Body of pancreas (tissue), 4 donors: ENCODE measurements at places on chromosomes 2 and 18.

GRCh38 chr2:207432453-207432852 lies 97.3 kb upstream of the CREB1 start:
- no peak overlapping the region for H3K27ac ChIP-seq
- no peak for DNase-seq
- no peaks in the 10 kb centered on the region for H3K36me3 ChIP-seq
- H3K27me3 ChIP-seq, result no peaks in the 10 kb centered on the region
- H3K4me1 ChIP-seq, result no peaks in the 10 kb centered on the region
- H3K4me3 ChIP-seq, result no peak overlapping the region

GRCh38 chr18:63079114-63079513 lies 240.5 kb downstream of the BCL2 start:
- no peak overlapping the region for H3K4me3 ChIP-seq
- no peaks in the 10 kb centered on the region for H3K4me1 ChIP-seq
- no peaks in the 10 kb centered on the region for H3K36me3 ChIP-seq

- H3K4me1 ChIP-seq, result peaks cover 17% of the 10 kb centered on the region
- H3K4me3 ChIP-seq, result no peak overlapping the region
- peaks cover 18% of the 10 kb centered on the region for H3K36me3 ChIP-seq
- H3K27me3 ChIP-seq, result no peaks in the 10 kb centered on the region
- H3K27ac ChIP-seq, result no peak overlapping the region
Measured at GRCh38 chr18:50973367-50974126, 5.7 kb downstream of the ELAC1 start.

- H3K4me3 ChIP-seq, result no peak overlapping the region
- no peak for DNase-seq
- H3K27me3 ChIP-seq, result no peaks in the 10 kb centered on the region
Measured at GRCh38 chr2:192978395-192978794, 783.7 kb upstream of the TMEFF2 start.

GRCh38 chr18:24928301-24928878 lies 423.6 kb downstream of the ZNF521 start:
- no peaks in the 10 kb centered on the region for H3K36me3 ChIP-seq
- no peak overlapping the region for H3K4me3 ChIP-seq
- no peaks in the 10 kb centered on the region for H3K27me3 ChIP-seq
- H3K4me1 ChIP-seq, result peaks cover 13% of the 10 kb centered on the region
- no peak overlapping the region for H3K27ac ChIP-seq
- no peak for DNase-seq

- no peak for DNase-seq
- no peak overlapping the region for H3K27ac ChIP-seq
- no peaks in the 10 kb centered on the region for H3K4me1 ChIP-seq
- no peaks in the 10 kb centered on the region for H3K27me3 ChIP-seq
- no peaks in the 10 kb centered on the region for H3K36me3 ChIP-seq
Measured at GRCh38 chr2:40556293-40556692, 104.4 kb upstream of the SLC8A1 start.

DNA sequence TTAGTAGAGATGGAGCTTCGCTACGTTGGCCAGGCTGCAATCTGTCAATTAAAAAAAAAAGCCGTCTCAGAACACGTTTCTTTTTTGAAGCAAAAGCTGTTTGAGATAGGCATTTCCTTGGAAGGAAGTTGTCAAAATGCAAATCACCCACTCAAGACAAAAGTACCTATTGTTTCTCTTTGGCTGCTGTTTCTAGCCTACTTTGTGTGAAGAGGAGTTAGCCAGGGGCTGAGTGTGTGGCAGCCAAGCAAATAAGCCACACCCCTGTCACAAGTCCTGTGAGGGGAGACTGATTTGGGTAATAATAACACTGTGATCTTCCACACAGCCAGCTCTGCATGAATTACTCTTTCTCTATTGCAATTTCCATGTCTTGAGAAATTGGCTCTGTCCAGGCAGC lies 47.4 kb upstream of the CDCA7 start:
- no peaks in the 10 kb centered on the region for H3K4me1 ChIP-seq
- H3K27me3 ChIP-seq, result no peaks in the 10 kb centered on the region
- no peak overlapping the region for H3K27ac ChIP-seq
- H3K4me3 ChIP-seq, result no peak overlapping the region

- H3K27me3 ChIP-seq, result no peaks in the 10 kb centered on the region
- no peak overlapping the region for H3K4me3 ChIP-seq
- no peaks in the 10 kb centered on the region for H3K36me3 ChIP-seq
Measured at GRCh38 chr2:239639421-239640185, 238.8 kb upstream of the HDAC4 start.

GRCh38 chr18:46622999-46623398 lies 34.0 kb downstream of the LOXHD1 start:
- H3K27ac ChIP-seq, result no peak overlapping the region
- peaks cover 5% of the 10 kb centered on the region for H3K4me1 ChIP-seq
- no peaks in the 10 kb centered on the region for H3K36me3 ChIP-seq

DNA sequence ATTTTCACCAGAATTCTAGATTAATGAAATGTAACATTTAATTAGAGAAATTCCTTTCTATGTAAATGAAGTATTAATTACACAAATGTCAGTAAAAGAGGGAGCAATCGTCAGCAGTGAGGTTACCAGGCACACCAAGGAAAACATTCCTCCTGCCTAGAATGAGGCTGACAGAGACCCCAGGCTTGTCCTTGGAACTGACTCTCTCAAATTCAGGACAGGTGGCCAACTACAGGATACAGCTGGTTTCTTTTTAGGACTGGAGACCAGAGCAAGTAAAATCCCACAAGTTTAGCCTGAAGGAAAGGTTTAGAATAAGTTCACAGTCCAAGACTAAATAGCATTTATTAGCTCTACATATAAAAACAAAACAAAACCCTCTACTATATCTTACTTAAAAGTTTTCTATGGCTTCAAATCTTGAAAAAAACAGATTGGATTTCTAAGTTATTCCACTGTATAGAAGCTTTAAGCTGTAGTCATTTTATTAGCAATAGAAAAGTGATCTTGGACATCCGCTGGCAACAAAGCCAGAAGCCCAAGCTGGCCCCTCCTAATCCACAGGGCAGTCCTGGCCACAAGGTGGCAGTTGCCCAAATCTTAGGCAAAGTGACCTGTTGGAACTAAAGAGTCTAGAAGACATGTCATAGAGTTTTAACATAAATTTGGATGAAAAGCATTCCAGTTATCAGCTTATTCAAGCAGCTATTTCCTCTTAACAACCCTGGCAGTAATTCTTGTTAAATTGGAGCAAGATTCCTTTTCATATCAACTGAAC lies 81.0 kb downstream of the SP3 start:
- no peaks in the 10 kb centered on the region for H3K36me3 ChIP-seq
- no peaks in the 10 kb centered on the region for H3K27me3 ChIP-seq
- no peak overlapping the region for H3K4me3 ChIP-seq
- no peaks in the 10 kb centered on the region for H3K4me1 ChIP-seq
- peak; percentile 74 for DNase-seq

DNA sequence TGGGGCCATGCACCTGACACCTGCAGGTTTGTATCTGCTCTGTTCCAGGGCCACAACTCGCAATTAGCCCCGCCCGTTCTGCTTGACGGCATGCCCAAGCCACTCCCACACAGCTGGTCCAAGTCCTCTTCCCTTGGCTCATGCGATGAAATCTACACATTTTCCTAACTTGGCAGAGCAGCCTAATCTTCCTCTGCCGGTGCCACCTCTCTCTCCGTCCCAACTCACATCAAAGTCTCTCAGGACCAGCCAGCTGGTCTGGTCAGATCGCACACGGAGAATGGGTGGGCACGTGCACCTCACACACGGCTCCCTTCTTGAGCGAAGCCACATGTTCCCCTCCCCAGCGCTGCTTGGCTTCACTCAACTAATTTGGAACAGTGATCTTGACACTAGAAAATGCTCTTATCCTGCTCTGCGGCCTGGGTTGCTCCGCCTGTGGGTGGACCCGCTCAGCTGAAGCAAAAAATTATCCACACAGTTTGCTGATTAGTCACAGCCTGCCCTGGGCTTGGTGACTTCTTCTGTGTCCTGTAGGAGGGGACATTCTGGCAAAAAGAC lies 176.7 kb downstream of the NRP2 start:
- peaks cover 20% of the 10 kb centered on the region for H3K4me1 ChIP-seq
- H3K27ac ChIP-seq, result peak overlapping the region; percentile 71
- no peaks in the 10 kb centered on the region for H3K27me3 ChIP-seq

GRCh38 chr2:216004697-216005283 lies 8.6 kb downstream of the MREG start:
- no peak for DNase-seq
- H3K27me3 ChIP-seq, result no peaks in the 10 kb centered on the region
- no peaks in the 10 kb centered on the region for H3K36me3 ChIP-seq

- no peaks in the 10 kb centered on the region for H3K36me3 ChIP-seq
- H3K27ac ChIP-seq, result no peak overlapping the region
- no peak for DNase-seq
- no peaks in the 10 kb centered on the region for H3K4me1 ChIP-seq
- no peak overlapping the region for H3K4me3 ChIP-seq
- H3K27me3 ChIP-seq, result no peaks in the 10 kb centered on the region
Measured at GRCh38 chr18:50509012-50509411, 50.9 kb upstream of the MAPK4 start.

DNA sequence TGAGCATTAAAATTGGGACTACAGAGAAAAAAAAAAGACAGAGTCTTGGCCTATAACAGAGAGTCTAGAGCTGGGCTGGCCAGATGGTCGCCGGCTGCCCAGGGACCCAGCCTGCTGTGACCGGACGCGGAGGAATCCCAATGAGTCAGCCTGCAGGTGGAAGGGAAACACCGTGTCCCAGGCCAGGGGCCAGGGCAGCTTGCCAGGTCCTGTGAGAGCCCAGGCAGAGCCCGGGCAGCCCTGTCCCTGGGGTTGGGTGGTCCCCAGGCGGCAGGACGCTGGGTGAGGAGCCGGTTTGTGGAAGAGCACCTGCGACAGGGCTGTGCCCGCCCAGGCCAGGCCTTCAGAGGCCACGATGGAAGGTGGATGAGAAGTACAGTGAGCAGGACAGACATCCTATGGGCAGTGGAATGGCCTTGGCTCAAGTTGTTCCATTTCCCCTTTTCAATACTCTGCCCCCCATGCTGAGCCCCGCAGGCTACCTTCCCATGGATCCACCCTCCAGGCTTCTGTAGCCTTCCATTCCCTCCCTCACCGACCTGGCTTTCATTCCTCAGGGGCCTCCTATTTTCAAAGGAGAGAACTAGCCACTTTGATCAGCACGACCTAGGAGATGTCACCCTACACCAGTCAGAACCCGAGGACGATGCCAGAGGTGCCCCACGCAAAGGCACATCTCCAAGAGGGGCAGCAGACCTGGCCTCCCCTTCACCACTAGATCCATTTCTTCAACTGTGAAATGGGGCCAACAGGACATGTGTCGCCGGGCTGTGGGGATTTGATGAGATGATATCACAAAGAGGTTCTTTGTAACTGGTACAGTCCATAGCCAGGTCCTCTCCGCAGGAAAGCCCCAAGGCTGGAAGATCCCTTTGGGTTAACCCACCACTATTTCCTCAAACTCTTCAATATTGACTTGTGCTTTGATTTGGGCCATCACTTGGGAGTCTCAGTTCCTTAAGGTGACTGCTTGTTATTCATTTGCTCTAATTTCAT lies 87.5 kb downstream of the POLR1A start:
- H3K27me3 ChIP-seq, result no peaks in the 10 kb centered on the region
- no peak overlapping the region for H3K27ac ChIP-seq
- no peaks in the 10 kb centered on the region for H3K36me3 ChIP-seq

GRCh38 chr18:48027401-48027963 lies 97.0 kb upstream of the SMAD2 start:
- H3K36me3 ChIP-seq, result no peaks in the 10 kb centered on the region
- no peak overlapping the region for H3K4me3 ChIP-seq
- no peak for DNase-seq
- H3K4me1 ChIP-seq, result no peaks in the 10 kb centered on the region
- H3K27me3 ChIP-seq, result no peaks in the 10 kb centered on the region

- peak; percentile 24 for DNase-seq
- no peak overlapping the region for H3K4me3 ChIP-seq
- no peak overlapping the region for H3K27ac ChIP-seq
- no peaks in the 10 kb centered on the region for H3K27me3 ChIP-seq
- no peaks in the 10 kb centered on the region for H3K36me3 ChIP-seq
Measured at GRCh38 chr18:45621061-45621511, 5.8 kb downstream of the SLC14A2 start.

DNA sequence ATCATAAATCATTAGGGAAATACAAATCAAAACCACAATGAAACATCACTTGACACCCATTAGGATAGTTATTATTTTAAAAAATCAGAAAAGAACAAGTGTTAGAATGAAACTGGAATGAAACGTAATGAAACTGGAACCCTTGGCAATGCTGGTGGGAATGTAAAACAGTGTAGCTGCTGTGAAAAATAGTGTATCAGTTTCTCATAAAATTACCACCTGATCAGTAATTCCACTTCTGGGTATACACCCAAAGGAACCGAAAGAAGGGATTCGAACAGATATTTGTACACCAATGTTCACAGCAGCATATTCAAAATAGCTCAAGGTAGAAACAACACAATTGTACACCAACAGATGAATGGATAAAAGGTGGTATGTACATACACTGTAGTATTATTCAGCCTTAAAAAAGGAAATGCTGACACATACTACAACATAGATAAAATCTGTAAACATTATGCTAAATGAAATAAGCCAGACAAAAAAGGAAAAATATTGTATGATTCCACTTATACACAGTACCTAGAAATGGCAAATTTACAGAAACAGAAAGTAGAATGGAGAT lies 27.0 kb downstream of the ROCK1 start:
- DNase-seq, result no peak
- no peaks in the 10 kb centered on the region for H3K4me1 ChIP-seq
- H3K27ac ChIP-seq, result no peak overlapping the region
- no peaks in the 10 kb centered on the region for H3K27me3 ChIP-seq
- no peak overlapping the region for H3K4me3 ChIP-seq

- no peak for DNase-seq
- no peak overlapping the region for H3K4me3 ChIP-seq
- H3K36me3 ChIP-seq, result no peaks in the 10 kb centered on the region
- H3K4me1 ChIP-seq, result no peaks in the 10 kb centered on the region
- no peak overlapping the region for H3K27ac ChIP-seq
Measured at GRCh38 chr18:37309059-37309458, 256.5 kb downstream of the CELF4 start.

- H3K27me3 ChIP-seq, result no peaks in the 10 kb centered on the region
- no peak overlapping the region for H3K27ac ChIP-seq
- no peaks in the 10 kb centered on the region for H3K36me3 ChIP-seq
- DNase-seq, result no peak
- H3K4me1 ChIP-seq, result no peaks in the 10 kb centered on the region
- no peak overlapping the region for H3K4me3 ChIP-seq
Measured at GRCh38 chr2:123916531-123916930, 108.6 kb upstream of the CNTNAP5 start.

DNA sequence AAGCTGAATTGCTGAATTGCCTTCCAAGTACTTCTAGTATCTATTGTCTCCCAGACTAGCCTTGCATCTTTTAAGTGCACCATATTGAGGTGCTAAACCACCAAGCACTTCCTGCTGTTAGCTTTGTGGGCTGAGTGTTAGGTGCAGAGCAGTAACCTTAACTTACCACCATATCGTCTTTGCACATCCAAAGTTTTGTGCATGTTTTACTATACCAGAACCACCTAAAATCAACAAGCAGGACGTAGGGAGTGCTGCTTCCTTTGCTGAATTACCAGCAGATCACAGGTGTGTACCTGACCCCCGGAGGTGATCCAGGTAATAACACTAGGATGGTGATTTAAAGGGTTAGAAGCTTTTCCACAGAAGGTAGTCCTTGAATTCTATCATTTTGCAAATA lies 359.9 kb upstream of the HNRNPA3 start:
- H3K4me3 ChIP-seq, result no peak overlapping the region
- H3K36me3 ChIP-seq, result no peaks in the 10 kb centered on the region
- H3K27me3 ChIP-seq, result no peaks in the 10 kb centered on the region
- no peak overlapping the region for H3K27ac ChIP-seq
- no peaks in the 10 kb centered on the region for H3K4me1 ChIP-seq
- DNase-seq, result no peak

GRCh38 chr2:225091336-225091735 lies 49.1 kb upstream of the DOCK10 start:
- H3K36me3 ChIP-seq, result no peaks in the 10 kb centered on the region
- no peak overlapping the region for H3K4me3 ChIP-seq
- no peaks in the 10 kb centered on the region for H3K4me1 ChIP-seq
- no peak overlapping the region for H3K27ac ChIP-seq
- DNase-seq, result no peak
